ENCODE measurements at places on chromosomes 2 and 18.

- DNase-seq = no peak
Observed at GRCh38 chr2:239244625-239245024, 156.2 kb downstream of the HDAC4 start.

DNA sequence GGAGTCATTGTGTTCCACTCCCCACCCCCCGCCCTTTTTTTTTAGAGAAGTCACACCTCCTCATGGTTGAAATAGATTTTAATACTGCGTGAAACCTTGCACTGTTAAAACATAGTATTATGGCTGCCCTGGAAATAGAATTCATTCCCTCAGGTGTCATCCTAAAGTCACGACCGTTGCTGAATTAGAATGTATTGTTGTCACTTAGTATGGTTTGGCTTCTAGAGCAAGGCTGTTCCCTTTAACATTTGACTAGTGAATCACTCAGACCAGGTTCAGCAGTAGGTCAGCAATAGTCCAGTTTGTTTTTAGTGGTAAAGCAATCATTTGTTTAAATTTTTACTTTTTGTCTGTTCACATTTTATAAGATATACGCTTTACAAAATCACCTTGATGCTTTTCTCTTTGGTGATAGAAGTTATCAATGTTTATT, 1.2 kb downstream of the BABAM2 start:
- DNase-seq = no peak

DNA sequence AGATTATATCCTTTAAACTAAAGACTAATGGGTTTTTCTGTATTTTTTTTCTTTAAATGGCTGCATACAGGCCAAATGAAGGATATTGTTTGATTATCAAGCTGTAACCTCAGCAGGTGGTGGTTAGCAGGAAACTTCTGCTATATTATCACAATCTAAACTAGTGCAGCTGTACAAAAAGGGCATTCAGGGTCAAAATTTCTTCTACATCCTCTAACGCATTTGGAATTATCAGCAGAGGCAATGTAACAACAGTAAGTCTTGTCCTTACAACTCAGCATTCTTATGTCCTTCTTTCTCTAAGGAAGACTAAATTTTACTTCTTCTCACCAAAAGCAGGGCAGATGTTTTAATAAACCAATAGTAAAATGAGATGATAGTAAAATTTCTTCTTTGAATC, 135.8 kb upstream of the FN1 start:
- DNase-seq = no peak

DNA sequence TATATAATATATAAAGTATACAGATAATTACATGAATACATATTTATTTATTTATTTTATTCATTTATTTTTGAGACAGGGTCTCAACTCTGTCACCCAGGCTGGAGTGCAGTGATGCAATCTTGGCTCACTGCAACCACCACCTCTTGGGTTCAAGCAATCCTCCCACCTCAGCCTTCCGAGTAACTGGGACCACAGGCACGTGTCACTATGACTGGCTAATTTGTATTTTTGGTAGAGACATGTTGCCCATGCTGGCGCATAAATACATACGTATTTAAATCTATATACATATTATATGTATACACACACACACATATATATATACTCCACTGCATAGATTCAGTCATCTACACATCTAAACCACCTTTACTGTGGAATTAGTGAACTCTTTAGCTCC, 20.6 kb upstream of the NDUFV2 start:
- DNase-seq = peak; percentile 76

DNA sequence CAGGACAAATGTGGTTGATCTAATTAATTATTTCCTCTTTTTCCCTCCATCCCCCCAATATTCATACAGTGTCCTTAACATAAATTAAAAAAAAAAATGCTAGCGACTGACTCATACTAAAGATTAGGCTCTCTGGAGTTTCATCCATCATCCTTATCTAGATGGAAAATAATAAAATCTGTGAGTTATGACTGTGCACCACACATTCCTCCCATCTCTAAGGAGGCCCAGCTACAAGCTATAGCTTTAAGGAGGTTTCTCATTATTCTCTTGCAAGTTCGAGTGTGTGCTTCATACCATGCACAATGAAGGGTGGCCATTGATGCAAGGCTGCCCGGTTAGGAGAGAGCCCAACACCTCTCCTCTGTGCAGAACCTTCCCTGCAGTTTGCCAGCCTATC, 77.3 kb downstream of the XDH start:
- no peak for DNase-seq

GRCh38 chr2:149410701-149411484, 80.5 kb downstream of the LYPD6 start:
- no peak for DNase-seq

DNA sequence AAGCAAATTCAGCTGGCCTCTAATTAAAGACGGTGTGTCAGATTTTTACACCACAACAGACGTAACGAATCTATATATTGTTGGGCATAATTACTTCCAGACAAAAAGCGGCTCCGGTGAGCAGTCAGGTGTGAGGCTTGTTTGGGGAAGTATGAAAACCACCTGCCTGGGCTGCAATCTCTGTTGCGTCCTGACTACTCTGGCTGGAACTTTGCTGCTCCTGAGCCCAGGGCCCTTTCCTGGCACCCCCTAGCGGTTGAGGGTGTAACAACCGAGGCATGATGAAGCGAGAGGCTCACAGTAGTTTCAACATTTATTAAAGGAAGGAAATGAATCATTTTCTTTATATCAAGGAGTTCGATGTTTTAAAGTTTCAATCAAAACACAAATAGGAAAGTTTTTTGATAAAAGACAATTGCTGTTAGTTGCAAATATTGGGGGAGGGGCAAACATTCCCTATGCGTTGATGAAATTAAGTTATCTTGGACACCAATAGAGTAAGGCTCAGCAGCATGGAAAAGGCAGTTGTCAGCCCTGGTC, 10.6 kb upstream of the ITGB6 start:
- peak; percentile 88 for DNase-seq

DNA sequence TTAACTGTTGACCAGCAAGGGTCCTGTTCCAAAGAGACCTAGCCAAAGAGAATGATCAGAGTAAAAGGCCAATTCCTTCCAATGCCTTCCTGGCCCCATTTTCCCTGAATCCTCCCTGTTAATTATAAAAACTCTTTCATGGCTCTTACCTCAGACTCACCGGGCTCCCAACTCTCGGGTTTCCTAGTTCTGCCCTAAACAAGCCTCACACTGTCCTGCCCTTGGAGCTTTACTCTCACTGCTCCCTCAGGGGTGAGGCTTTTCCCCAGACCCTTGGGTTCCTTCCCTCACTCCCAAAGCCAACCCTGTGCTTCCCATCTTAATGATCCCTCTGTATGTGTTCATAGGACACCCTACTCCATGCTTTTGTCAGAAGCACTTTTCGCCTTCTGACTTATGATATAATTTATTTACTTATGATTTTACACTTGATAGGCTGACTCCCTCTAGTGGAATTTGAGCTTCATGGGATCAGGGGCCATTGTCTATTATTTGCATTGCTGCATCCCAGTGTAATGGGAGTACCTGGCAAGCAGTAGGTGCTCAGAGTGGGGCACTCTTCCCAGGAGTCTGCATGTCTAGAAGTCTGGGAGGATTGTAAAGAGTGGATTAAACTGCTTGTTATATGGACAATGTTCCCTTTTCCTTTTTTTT, 29.9 kb upstream of the ZNG1B start:
- DNase-seq = no peak

GRCh38 chr2:70084973-70085710, 2.1 kb upstream of the PCBP1 start:
- DNase-seq = peak; percentile 76

Measured in activated CD4-positive, alpha-beta T cell treated with anti-CD3 and anti-CD28 coated beads for 36 hours (primary cell).